Activated CD4-positive, alpha-beta memory T cell treated with anti-CD3 and anti-CD28 coated beads for 36 hours (primary cell): ENCODE measurements at places on chromosomes 2 and 18.

GRCh38 chr2:43128559-43128955, 97.8 kb downstream of the ZFP36L2 start:
- DNase-seq: no peak

DNA sequence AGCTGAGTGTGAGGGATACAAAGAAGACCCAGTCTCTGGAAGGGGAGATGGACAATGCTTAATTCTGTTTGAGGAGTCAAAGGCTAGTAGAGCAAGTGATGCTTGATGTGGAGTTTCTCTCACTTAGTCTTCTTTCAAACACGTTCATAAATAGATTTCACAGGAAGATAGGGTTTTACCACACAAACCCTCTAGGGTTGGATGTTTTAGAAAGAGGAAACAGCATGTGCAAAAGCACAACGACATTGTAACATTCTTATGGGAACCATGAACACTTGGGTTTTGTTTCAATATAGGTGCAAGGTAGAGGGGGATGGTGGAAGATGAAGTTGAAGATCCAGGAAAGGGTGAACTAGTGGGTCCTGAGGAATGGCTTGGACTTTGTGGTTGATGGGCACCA, 10.8 kb upstream of the EFEMP1 start:
- DNase-seq: no peak

GRCh38 chr2:136765256-136766072, at the start of gene THSD7B:
Gene THSD7B, plus strand, starts transcription at chr2:136765545. Its CDS starts 116,634 bp downstream, at chr2:136882179.
- DNase-seq: no peak

DNA sequence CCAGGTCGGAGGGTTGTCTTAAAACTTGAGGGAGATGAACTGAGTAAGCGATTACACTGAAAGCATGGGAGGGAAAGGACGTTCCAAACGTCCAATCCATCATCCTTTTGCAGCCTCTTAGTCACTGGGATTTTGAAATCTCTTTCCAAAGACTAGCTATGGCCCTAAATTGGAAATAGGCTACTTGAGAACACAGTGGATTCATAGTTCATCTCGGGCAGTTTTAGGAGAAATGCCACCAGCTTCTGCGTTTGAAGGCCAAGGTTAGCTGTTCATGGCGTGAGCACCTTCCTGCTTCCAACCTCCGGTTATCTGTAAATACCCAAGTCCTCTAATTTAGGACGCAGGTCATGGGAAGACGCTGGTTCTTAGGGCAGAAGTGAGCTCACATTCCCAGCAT, 821 bp upstream of the EML6 start:
- DNase-seq: no peak

- no peak for DNase-seq
Observed at GRCh38 chr2:66301022-66301766, 133.7 kb upstream of the MEIS1 start.

DNA sequence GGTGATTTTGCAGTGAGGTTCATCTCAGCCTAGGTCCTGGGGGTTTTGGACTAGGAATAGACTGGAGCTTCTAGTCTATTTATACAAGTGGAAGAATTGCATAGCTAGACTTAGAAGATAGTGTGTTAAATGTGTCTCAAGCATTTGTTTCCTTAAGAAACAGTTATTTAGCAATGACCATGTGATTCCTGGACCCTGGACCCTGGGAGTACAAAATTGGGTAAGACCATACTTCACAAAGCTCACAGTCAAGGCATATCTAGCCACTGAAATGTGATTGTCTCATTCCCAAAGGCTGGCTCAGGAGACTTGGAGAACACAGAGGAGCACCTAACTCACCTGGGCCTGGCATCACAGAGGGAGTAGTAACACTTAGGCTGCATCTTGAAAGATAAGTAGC, 754.5 kb downstream of the SATB2 start:
- no peak for DNase-seq

- no peak for DNase-seq
Observed at GRCh38 chr2:9760069-9760901, 83.0 kb upstream of the TAF1B start.

- DNase-seq: no peak
Observed at GRCh38 chr2:105383432-105384166, 15.3 kb downstream of the FHL2 start.

DNA sequence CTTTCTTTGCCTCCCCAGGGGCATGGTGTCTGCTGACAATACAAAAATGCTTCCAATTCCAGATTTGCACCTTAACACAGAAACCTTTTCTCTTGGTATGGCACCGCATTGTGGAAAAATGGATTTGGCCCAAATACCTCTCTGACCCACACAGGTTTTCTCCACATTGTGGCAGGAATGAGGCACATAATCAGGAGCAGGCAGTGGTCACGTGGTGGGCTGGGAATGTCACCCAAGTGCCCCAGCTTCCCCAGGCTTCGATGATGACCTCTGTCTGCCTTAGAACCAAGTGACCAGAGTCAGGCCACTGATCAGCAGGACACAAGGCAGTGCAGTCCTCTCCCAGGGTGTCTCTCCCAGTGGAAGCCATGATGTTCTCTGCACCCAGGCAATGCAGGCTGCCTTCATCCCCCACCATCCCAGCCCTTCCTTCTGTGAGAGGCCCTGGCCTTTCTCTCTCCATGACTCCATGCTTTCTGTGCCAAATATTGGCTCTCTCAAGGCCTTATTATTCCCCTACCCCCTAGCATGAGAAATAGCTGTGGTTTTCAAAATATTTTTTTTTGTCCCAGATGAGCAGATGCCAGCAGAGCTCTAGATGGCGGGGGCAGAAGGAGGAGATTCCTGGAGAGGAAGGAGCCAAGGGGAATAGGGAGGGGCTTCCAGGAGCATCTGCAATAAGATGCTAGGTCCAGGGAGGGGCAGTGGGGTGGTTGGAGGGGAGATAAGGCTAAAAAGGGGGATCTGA, 198.9 kb downstream of the ACKR3 start:
- DNase-seq: no peak

- DNase-seq: no peak
Observed at GRCh38 chr2:181970160-181970794, 15.4 kb upstream of the PPP1R1C start.
